ENCODE measurements at places on chromosomes 16 and 17.

- H3K36me3 ChIP-seq = no peaks in the 10 kb centered on the region
- H3K4me1 ChIP-seq = peaks cover 11% of the 10 kb centered on the region
- H3K27me3 ChIP-seq = peaks cover 1% of the 10 kb centered on the region
- no peak overlapping the region for H3K27ac ChIP-seq
- no peak overlapping the region for H3K4me3 ChIP-seq
Measured at GRCh38 chr16:65964752-65965151, 401.7 kb upstream of the CDH5 start.

- no peaks in the 10 kb centered on the region for H3K4me1 ChIP-seq
- peaks cover 22% of the 10 kb centered on the region for H3K27me3 ChIP-seq
- no peak overlapping the region for H3K4me3 ChIP-seq
Measured at GRCh38 chr17:4617590-4618351, 23.7 kb downstream of the ALOX15 start.

DNA sequence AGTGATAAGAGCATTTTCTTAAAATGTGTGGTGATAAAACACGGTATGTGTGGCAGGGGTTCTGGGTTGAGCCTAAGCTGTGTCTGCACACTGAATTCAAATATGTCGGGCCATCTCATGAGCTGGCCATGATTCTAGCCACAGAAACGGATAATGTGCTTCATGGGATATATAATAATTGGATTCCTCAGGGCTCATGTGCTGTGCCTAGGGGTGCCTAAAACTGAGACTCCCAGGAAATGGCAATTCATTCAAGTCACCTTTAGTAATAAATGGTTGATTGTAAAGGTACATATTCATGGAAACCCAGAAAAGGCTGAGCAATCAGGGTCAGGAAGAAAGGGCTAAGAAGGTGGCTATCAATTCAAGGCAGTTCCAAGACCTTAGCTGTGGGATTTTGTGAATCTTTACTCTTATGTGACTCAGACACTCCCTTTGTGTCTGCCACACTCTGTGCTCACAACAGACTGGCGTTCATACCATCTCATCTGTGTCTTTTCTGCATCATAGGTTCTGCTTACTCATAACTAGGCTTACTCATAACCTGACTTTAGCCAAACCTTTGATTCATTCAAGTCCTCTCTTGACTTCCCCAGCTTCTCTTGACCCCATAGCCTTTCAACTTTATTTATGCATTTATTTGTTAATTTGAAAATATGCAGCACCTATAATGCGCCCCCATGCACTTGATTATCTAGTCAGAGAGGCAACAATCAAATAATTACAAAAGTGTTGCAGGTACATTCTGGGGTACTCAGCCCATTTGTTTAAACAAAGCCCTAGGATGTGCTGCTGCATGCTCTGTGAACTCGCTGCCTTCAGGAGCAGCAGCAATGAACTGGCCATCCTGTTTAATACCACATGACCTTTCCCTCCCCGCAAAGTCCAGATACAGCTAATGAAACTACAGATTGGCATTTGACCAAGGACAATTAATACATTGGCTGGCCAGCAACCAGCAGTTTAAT, 28.4 kb upstream of the MED13 start:
- peaks cover 29% of the 10 kb centered on the region for H3K4me1 ChIP-seq
- peak; percentile 89 for DNase-seq
- H3K27me3 ChIP-seq = no peaks in the 10 kb centered on the region
- no peaks in the 10 kb centered on the region for H3K36me3 ChIP-seq

GRCh38 chr17:17119106-17119505, 76.8 kb downstream of the MPRIP start:
- H3K4me3 ChIP-seq = no peak overlapping the region
- peak overlapping the region; percentile 75 for H3K27ac ChIP-seq
- no peaks in the 10 kb centered on the region for H3K27me3 ChIP-seq

GRCh38 chr17:72378414-72379390, 257.9 kb downstream of the SOX9 start:
- peaks cover 14% of the 10 kb centered on the region for H3K4me1 ChIP-seq
- H3K4me3 ChIP-seq = no peak overlapping the region
- no peak overlapping the region for H3K27ac ChIP-seq
- no peaks in the 10 kb centered on the region for H3K36me3 ChIP-seq
- H3K27me3 ChIP-seq = peaks cover 2% of the 10 kb centered on the region

- H3K4me3 ChIP-seq = no peak overlapping the region
- H3K4me1 ChIP-seq = peaks cover 24% of the 10 kb centered on the region
- H3K36me3 ChIP-seq = peaks cover 24% of the 10 kb centered on the region
- no peak for DNase-seq
Measured at GRCh38 chr16:69520800-69521602, 44.8 kb upstream of the NFAT5 start.

- no peaks in the 10 kb centered on the region for H3K36me3 ChIP-seq
- no peak overlapping the region for H3K27ac ChIP-seq
- H3K4me3 ChIP-seq = no peak overlapping the region
- H3K4me1 ChIP-seq = peaks cover 12% of the 10 kb centered on the region
- DNase-seq = peak; percentile 44
Measured at GRCh38 chr16:1300664-1301476, 8.6 kb upstream of the UBE2I start.

GRCh38 chr16:58499615-58500351, at the start of gene NDRG4:
NDRG4 (plus strand) TSS chr16:58500143; CDS start chr16:58500249, 106 bp downstream.
- peaks cover 17% of the 10 kb centered on the region for H3K4me1 ChIP-seq
- no peaks in the 10 kb centered on the region for H3K36me3 ChIP-seq
- H3K27me3 ChIP-seq = peaks cover 18% of the 10 kb centered on the region
- peak within 1 kb of the TSS; percentile 70 for H3K4me3 ChIP-seq

- peaks cover 6% of the 10 kb centered on the region for H3K27me3 ChIP-seq
- no peaks in the 10 kb centered on the region for H3K36me3 ChIP-seq
- H3K4me1 ChIP-seq = peaks cover 25% of the 10 kb centered on the region
- no peak overlapping the region for H3K4me3 ChIP-seq
Measured at GRCh38 chr17:35377706-35378105, 4.3 kb upstream of the SLFN11 start.

- H3K4me3 ChIP-seq = peak overlapping the region; percentile 56
- H3K27ac ChIP-seq = no peak overlapping the region
- no peak for DNase-seq
- H3K4me1 ChIP-seq = peaks cover 10% of the 10 kb centered on the region
Measured at GRCh38 chr17:68198931-68199836, 48.7 kb upstream of the AMZ2 start.

DNA sequence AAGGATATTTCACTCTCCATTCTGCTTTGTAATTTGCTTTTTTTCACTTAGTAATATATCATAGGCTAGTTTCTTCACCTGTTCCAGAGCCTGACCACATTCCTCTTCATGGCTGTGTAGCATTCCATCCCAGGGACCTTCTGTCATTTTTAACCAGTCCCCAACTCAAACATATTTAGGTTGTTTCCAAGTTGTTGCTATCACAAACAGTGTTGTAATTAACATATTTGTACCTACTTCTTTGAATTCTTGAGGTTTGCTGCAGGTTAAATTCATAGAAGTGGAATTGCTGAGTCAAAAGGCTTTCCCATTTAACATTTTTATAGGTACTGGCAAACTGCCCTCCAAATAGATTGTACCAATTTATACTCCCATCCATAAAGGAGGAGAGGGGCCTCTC, 65.1 kb upstream of the MED9 start:
- H3K27ac ChIP-seq = peak overlapping the region; percentile 82
- H3K27me3 ChIP-seq = peaks cover 5% of the 10 kb centered on the region
- peaks cover 62% of the 10 kb centered on the region for H3K4me1 ChIP-seq
- no peaks in the 10 kb centered on the region for H3K36me3 ChIP-seq
- no peak overlapping the region for H3K4me3 ChIP-seq

DNA sequence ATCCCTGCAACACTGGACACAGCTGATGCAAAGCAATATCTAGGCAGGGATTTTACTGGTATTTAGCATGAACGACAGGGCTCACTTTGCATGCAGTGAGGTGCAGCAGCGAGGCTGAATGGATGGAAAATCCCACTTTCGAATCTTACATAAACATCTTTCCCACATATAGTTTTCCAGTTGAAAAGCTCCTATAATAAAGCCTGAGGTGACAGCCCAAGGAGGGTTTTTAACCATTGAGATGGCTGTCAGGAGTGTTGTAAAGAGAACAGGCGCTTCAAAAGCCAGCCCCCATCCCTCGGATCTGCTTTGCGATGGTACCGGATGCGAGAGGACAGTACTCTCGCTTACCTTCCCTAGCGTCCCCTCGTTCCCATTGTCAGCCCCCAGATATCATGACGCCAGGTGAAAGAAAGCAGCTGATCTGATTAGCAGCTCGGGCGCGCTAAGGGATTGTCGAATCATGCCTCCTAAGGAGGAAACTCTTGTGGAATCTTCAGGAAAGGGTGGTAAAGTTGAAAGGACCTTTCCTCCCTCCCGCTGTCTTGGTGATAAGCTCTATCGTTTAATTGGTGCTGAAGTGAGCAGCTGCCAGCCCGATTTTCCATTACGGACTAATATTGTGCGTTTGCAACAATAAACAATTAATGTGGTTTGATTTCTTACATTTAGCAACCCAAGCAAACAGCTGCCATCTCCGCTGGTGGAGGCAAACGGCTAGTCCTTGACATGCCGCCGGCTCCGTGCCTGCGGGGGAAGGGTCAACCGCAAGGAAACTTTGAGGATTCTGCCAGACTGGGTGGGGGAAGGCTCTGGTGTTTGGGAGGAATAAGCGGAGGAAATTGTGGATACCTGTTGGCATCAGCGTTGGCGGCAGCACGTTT, 1.8 kb downstream of the CDH8 start:
- no peaks in the 10 kb centered on the region for H3K4me1 ChIP-seq
- H3K27ac ChIP-seq = no peak overlapping the region
- H3K4me3 ChIP-seq = peak overlapping the region; percentile 37
- no peaks in the 10 kb centered on the region for H3K27me3 ChIP-seq

- DNase-seq = peak; percentile 32
- H3K27me3 ChIP-seq = peaks cover 3% of the 10 kb centered on the region
- H3K4me3 ChIP-seq = peak overlapping the region; percentile 99
- peak overlapping the region; percentile 91 for H3K27ac ChIP-seq
Measured at GRCh38 chr16:25014500-25015147, 545 bp downstream of the ARHGAP17 start.

DNA sequence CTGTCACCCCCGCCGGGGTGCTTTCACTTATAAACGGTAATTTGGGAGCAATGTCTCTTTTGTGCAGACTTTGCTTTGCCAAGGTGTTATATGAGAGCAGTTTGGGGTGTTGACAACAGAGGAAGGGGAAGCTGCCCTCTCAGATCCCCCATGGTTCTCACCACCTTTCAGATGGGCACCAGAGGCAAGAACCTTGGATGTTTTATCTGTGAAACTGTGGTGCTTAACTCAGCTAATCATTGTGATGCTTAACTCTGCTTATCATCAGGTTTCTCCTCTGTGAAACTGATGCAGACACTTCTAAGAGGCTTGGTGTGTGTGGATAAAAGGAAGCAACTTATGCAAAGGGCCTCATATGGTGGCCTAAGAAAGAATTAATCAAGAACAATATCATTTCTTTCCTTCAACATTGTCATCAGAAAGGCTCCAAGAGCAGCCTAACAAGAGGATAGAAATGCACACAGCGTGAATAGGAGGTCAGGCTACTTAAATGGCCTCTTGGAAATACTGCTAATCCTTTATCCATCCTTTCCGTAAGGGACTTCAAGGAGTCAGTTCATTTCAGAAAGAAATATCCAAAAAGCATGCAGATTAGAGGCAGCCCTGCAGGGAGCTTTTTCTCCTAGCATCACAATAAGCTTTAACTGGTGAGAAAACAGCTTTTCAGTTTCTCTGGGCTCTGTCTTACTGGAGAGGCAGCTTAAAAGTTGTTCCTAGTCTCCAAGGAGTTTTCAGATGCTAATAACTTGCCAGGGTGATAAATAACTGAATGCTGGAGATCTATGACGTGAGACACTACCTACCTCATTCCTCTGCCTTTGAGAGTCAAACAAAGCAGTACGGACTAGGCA, 55.1 kb upstream of the CLEC3A start:
- DNase-seq = no peak
- no peaks in the 10 kb centered on the region for H3K27me3 ChIP-seq
- no peak overlapping the region for H3K4me3 ChIP-seq
- H3K4me1 ChIP-seq = no peaks in the 10 kb centered on the region

DNA sequence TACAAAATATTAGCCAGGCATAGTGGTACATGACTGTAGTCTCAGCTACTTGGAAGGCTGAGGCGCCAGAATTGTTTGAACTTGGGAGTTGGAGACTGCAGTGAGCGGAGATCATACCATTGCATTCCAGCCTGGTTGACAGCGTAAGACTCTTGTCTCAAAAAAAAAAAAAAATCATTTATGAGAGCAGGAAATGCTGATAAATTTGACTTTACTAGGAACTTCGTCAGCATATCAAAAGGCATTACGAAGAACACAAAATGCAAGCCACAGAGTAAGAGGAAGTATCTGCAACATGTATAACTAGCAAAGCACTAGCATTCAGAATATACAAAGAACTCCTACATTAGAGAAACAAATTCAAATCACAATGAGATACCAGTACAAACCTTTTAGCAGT, 279.3 kb downstream of the ZFHX3 start:
- DNase-seq = no peak
- no peak overlapping the region for H3K27ac ChIP-seq
- H3K4me1 ChIP-seq = peaks cover 9% of the 10 kb centered on the region
- H3K27me3 ChIP-seq = no peaks in the 10 kb centered on the region
- H3K4me3 ChIP-seq = no peak overlapping the region

DNA sequence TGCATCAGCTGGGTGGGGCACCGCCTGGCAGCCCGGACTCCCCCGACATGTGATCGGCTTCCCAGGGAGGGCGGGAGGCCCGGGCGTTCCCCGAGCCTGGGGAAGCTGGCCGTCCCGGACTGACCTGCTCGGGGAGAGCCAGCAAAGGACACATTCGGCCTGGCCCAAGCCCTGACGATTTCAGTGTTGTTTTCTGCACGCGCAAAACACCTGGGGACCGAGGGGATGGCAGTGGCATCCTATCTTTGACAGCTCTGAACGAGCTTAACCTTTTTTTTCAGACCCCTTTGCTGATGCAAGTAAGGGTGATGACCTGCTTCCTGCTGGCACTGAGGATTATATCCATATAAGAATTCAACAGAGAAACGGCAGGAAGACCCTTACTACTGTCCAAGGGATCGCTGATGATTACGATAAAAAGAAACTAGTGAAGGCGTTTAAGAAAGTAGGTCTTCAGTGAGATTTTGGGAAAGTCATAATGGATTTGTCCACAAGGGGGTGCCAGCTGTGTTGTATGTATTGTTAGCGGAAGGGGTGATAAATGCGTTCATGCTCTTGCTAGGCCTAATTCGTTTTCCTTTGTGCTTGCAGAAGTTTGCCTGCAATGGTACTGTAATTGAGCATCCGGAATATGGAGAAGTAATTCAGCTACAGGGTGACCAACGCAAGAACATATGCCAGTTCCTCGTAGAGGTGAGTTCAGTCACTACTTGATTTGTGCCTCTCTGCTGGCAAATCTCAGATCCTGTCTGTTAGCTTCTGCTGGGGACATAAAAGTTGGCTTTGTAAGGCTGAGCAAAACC, 1.0 kb downstream of the EIF1 start:
- peak overlapping the region; percentile 95 for H3K4me3 ChIP-seq
- peak; percentile 56 for DNase-seq
- H3K27ac ChIP-seq = peak overlapping the region; percentile 99
- H3K27me3 ChIP-seq = peaks cover 37% of the 10 kb centered on the region
- peaks cover 34% of the 10 kb centered on the region for H3K4me1 ChIP-seq

GRCh38 chr16:66129196-66129595, 237.3 kb upstream of the CDH5 start:
- H3K4me1 ChIP-seq = peaks cover 43% of the 10 kb centered on the region
- DNase-seq = no peak
- H3K27ac ChIP-seq = no peak overlapping the region
- no peak overlapping the region for H3K4me3 ChIP-seq

- DNase-seq = no peak
- no peak overlapping the region for H3K27ac ChIP-seq
- H3K4me3 ChIP-seq = no peak overlapping the region
- no peaks in the 10 kb centered on the region for H3K4me1 ChIP-seq
Measured at GRCh38 chr17:73870473-73870872, 226.2 kb upstream of the SDK2 start.

GRCh38 chr16:85384833-85385462, 228.2 kb upstream of the GSE1 start:
- no peak overlapping the region for H3K4me3 ChIP-seq
- no peak overlapping the region for H3K27ac ChIP-seq
- peaks cover 14% of the 10 kb centered on the region for H3K36me3 ChIP-seq
- peaks cover 3% of the 10 kb centered on the region for H3K27me3 ChIP-seq

Measured in HFFc6 (cell line).